ENCODE measurements at places on chromosomes 2 and 18. TPM values are rescaled to one million over a fixed set of nuclear protein-coding genes. Genes with fewer than 3 reads are reported as not detected.

GRCh38 chr2:241777686-241778627 lies 1.3 kb downstream of the GAL3ST2 start:
- peak; percentile 45 for DNase-seq

- no peak for DNase-seq
Measured at GRCh38 chr2:11819235-11819729, 72.8 kb downstream of the LPIN1 start.

- DNase-seq = no peak
Measured at GRCh38 chr2:154709215-154709614, 10.7 kb downstream of the KCNJ3 start.

CFAP221 gene
- 18.0 TPM for total RNA-seq

GPR45 gene
- total RNA-seq = not detected

SLC35F6 gene
- 24.8 TPM for total RNA-seq
